SJSA1 (cell line): ENCODE measurements at places on chromosomes 11 and 22. TPM values are rescaled to one million over a fixed set of nuclear protein-coding genes. Genes with fewer than 3 reads are reported as not detected.

Gene OR4D5
- total RNA-seq: not detected in 2 replicates

Gene KCNQ1
- not detected in 2 replicates for total RNA-seq

Gene MMP7
- 0.34 TPM in 1 of 2 replicates, not detected in the other for total RNA-seq

Gene KIAA1671
- total RNA-seq: 0.03 TPM in 2 replicates

Gene ACTN3
- not detected in 2 replicates for total RNA-seq

Gene P2RY2
- total RNA-seq: not detected in 2 replicates
